ENCODE measurements at places on chromosomes 4 and X.

DNA sequence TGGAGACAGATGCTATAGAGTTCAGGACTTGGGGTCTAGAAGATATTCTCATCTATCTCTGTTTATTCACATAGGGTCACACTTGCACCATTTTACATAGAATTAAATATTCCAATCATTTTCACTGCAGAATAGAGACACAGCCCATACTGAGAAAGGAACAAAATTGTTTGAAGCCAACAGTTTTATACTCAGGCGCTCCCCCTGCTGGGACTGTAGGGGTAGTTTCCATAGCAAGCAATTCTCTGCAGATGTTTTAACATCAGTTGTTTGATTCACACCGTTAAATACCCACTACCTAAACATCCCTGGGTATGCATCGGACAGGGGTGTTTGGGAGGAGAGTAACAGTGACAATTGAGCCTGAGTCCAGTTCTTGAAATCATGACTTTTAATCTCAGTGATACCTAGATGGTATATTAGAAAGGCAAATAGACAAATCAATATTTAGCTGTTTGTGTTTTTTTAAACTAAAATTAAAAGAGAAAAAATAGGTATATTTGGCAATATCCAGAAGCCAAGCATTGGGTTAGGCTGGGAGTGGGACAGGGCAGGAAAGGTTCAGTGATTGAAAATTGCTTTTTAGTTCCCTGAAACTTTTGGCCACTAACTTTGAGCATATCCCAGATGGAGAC is 33.8 kb downstream of the LONRF3 start:
- DNase-seq, result no peak

DNA sequence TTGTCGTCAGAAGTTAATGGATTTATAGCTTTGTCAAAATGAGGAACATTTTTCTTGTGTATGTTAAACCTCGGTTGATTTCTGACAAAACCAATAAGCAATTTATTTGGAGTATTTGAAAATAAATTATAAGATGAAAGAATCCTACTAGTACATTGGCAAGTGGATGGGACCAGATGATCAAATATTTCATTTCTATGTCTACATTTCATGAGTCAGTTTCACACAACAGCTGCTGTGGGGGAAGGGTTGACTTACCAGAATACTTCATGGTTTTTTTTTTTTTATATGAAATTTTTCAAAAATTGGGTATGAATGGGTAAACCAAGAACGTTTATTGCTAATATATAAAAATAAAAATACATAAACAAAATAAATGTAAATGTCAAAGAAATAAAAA is 39.4 kb downstream of the RAPGEF2 start:
- no peak for DNase-seq

- no peak for DNase-seq
Measured at GRCh38 chrX:68288127-68288526, 145.2 kb downstream of the OPHN1 start.

- no peak for DNase-seq
Measured at GRCh38 chr4:79467246-79467932, 59.4 kb upstream of the GK2 start.

- no peak for DNase-seq
Measured at GRCh38 chrX:124215786-124216185, 116.7 kb upstream of the TEX13D start.

- no peak for DNase-seq
Measured at GRCh38 chr4:52999626-53000025, 137.5 kb downstream of the RASL11B start.

Measured in left lobe of liver (tissue), 2 donors.